ENCODE measurements at places on chromosomes 2 and 18.

DNA sequence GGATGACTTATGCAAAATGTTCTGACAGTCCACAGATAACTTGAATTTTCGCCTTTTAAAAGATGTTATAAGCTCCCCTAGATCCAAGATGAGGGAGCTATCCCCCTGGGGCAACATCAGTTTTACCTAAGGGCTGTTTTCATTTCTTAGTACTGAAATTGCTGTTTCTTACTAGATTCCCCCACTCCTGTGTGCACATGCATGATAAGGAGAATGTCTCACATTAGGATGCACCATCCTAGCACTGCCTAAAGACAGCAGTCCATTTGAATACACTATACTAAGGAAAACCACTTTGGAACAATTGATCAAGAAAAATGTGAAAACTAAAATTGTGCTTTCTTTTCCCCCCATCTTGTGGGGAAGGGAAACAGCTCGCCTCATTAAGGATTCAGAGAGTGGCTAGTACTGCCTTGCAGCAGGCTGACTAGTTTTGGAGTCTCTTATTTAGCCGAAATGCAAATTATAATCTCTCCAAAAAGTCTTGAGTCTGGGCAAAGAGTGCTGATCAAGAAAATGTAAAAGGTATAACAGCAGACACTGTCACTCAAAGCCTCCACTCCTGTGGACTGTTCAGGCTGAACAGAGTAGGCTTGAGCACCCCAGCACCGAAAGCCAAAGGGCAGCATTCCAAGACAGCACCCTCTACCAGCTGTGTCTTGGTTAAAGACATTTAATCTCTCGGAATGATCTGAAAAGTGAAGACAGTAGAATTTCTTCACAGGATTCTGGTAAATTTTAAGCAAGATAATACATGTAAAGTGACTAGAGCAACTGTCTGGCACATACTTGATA, 65.0 kb downstream of the ZNF385B start:
- DNase-seq = no peak

- DNase-seq = no peak
Measured at GRCh38 chr2:46610021-46610420, 130.7 kb downstream of the TMEM247 start.

DNA sequence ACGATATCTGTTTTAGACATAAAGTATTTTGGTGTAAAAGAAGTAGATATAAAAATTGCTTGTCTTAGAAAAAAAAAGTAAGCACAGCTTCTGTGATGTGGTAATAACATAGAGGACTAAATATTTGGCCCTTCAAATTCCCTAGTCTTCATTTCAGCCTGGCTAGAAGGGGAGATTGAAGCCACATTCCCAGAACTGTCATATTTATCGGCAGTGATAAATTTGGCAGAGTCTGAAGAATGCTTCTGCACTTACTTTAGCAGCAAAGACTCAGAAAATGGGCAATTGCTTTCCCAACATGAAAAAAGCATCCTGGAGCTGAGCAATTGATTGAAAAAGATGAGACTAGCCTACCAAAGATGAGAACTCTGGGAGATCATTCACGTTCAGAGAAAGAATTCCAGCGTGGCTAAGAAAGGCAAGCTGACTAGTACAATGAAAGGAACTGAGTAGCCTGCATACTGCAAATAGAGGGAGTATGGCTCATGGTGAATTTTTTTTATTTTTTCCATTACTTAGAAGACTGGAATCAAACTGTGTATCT, 278.7 kb upstream of the KLHL29 start:
- DNase-seq = no peak

- no peak for DNase-seq
Measured at GRCh38 chr2:241542278-241542605, 16.3 kb upstream of the BOK start.
